ENCODE measurements at places on chromosomes 3 and 15. TPM values are rescaled to one million over a fixed set of nuclear protein-coding genes. Genes with fewer than 3 reads are reported as not detected.

The DLL4 gene
- 0.11 TPM for total RNA-seq

The SH2D7 gene
- 0.11 TPM for total RNA-seq

The CAPN7 gene
- total RNA-seq, result 52.3 TPM

The AP3S2 gene
- 28.2 TPM for total RNA-seq

The GTF2A2 gene
- 86.3 TPM for total RNA-seq

The HERC2 gene
- 43.0 TPM for total RNA-seq

The CKMT1A gene
- total RNA-seq, result not detected

The PCLAF gene
- total RNA-seq, result 94.2 TPM

The TMEM87A gene
- 39.1 TPM for total RNA-seq

The GOLGB1 gene
- total RNA-seq, result 41.3 TPM

All from activated naive CD8-positive, alpha-beta T cell treated with anti-CD3 and anti-CD28 coated beads, Interleukin-2, amount 10 ng/mL, durations not matched to agents 7 days and 5 days (primary cell).